Endodermal cell (in vitro differentiated cells): ENCODE measurements at places on chromosomes 2 and 18. TPM values are rescaled to one million over a fixed set of nuclear protein-coding genes. Genes with fewer than 3 reads are reported as not detected.

The ABCB11 gene
- 0.04 and 0.09 TPM in 2 replicates for total RNA-seq

The CDH7 gene
- total RNA-seq = 0.17 to 0.28 TPM (median 0.18 TPM) in 3 replicates

The DYSF gene
- 1.4 to 2.2 TPM (median 1.8 TPM) in 3 replicates for total RNA-seq

The HTR2B gene
- total RNA-seq = not detected in 3 replicates

The SP9 gene
- not detected in 2 replicates for total RNA-seq

The PDE11A gene
- 0.49 to 1.9 TPM (median 0.53 TPM) in 3 replicates for total RNA-seq

The GATA6 gene
- 148 and 158 TPM in 2 replicates for total RNA-seq

The RNF149 gene
- total RNA-seq = 36.3 to 39.1 TPM (median 37.3 TPM) in 3 replicates

The LAMA1 gene
- 164 to 329 TPM (median 316 TPM) in 3 replicates for total RNA-seq

The MYO3B gene
- 3.5 to 10.9 TPM (median 10.0 TPM) in 3 replicates for total RNA-seq

The IL36A gene
- not detected in 2 replicates for total RNA-seq
